ENCODE measurements at places on chromosomes 6 and 20. TPM values are rescaled to one million over a fixed set of nuclear protein-coding genes. Genes with fewer than 3 reads are reported as not detected.

DNA sequence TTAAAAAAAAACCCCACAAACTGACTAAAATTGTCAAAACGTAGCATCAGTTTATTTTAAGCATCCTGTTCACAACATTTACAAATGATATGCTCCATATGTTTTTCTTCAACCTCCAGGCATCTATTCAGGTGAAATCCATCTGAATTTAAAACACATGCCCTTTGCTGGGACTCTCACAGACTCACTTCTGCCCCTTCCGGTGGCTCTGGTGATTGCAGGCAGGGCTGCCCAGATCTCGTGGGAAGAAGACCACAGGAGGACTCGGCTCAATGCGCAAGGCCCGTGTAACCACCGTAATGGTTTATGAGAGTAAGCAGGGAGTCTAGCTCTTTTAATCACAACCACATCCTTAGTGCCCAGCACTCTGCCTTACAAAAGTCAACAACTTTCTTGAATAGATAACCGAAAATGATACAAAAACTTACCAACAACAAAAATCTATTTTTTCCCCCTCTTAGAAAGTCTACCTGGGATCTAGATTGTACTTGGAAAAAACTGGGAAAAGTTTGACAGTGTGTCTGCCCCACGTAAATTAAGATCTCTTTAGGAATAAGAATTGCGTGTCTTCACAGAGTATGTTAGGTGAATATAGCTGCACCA is 139.1 kb downstream of the KIF16B start:
- peaks cover 7% of the 10 kb centered on the region for H3K4me1 ChIP-seq
- peak; percentile 84 for DNase-seq
- H3K27ac ChIP-seq, result no peak overlapping the region
- H3K4me3 ChIP-seq, result no peak overlapping the region
- H3K36me3 ChIP-seq, result peaks cover 2% of the 10 kb centered on the region
- H3K27me3 ChIP-seq, result no peaks in the 10 kb centered on the region

Gene CPXM1
- total RNA-seq, result 84.0 TPM

DNA sequence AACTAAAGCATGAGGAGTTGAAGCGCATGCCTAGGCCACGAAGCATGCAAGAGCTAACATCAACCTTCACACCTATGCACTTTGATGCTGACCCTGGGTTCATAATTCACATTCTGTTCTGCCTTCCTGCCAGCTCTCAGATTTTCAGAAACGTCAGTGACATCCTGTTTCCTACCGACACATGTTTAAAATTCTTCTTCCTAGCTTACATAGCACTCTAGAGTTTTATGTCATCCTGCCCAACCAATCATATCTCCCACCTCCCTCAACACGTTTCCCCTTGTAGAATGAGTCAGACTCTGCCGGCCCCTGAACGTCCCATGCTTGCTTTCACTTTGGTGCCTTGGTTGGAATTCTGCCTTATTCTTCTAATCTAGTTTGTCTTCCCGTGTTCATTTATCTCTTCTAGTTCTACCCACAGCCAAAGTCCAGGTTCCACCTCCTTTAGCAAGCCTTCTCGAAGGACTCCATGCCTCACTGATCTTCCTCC is 97.2 kb upstream of the MAP7 start:
- H3K4me1 ChIP-seq, result peaks cover 2% of the 10 kb centered on the region
- H3K36me3 ChIP-seq, result no peaks in the 10 kb centered on the region
- H3K4me3 ChIP-seq, result no peak overlapping the region
- H3K27me3 ChIP-seq, result no peaks in the 10 kb centered on the region
- no peak overlapping the region for H3K27ac ChIP-seq

DNA sequence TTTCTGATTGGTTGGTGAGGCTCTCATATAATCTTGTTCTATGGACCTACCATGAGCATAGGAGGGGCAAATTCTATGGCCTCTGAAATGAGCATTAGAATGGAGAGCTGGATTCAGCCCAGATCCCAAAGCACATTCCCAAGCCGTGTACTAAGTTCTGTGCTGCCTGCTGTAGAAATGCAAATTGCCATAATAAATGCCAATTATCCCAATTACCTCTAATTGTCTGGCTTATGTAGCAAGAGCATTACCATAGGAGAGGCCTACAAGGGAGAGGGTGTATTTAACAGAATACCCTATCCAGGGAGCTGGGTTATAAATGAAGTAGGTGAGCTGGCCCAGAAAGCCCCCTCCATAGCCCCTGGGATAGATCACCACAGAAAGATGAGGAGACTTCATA is 126.8 kb downstream of the LRFN2 start:
- no peak overlapping the region for H3K27ac ChIP-seq
- DNase-seq, result no peak
- H3K27me3 ChIP-seq, result peaks cover 4% of the 10 kb centered on the region

- H3K4me3 ChIP-seq, result no peak overlapping the region
- peaks cover 9% of the 10 kb centered on the region for H3K27me3 ChIP-seq
- H3K36me3 ChIP-seq, result peaks cover 2% of the 10 kb centered on the region
- DNase-seq, result no peak
- peaks cover 9% of the 10 kb centered on the region for H3K4me1 ChIP-seq
Measured at GRCh38 chr6:77089776-77090175, 373.5 kb downstream of the HTR1B start.

DNA sequence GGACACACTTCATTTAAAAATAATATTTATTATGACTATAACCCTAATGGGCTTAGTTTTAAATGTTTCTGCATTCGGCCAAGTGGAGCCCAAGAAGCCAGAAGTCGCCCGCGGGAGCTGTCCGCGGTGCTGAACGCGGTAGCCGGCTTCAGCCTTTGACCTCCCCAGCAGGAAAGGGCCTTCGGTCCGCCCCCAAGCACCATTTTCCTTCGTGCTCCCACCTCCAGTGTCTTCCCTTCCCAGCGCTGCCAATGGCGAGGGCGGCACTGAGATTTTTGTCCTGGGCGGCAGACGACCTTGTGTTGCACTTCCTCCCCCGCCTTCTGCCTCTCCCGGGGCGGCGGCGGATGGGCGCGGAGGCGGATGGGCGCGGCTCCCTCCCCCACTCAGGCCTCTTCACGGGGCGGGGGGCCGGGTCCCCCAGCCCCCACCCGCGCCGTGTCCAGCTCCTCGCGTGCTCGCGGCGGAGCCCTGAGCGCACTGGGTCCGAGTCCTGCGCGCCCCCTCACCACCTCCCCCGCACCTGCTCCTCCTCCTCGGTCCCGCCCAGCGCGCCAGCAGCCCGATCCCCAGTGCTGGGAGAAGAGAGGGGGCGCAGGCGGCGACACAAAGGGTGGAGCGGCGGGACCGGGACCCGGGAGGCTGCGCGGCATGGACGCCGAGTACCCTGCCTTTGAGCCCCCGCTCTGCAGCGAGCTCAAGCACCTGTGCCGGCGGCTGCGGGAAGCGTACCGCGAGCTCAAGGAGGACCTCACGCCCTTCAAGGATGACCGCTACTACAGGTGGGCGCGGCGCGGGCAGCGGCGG is 23.6 kb upstream of the TMEM181 start:
- H3K36me3 ChIP-seq, result peaks cover 1% of the 10 kb centered on the region
- no peak overlapping the region for H3K27ac ChIP-seq
- H3K4me1 ChIP-seq, result peaks cover 7% of the 10 kb centered on the region
- H3K27me3 ChIP-seq, result peaks cover 10% of the 10 kb centered on the region
- peak overlapping the region; percentile 73 for H3K4me3 ChIP-seq
- peak; percentile 89 for DNase-seq

Gene KHDC1
- total RNA-seq, result 4.5 TPM

Gene OR2H2
- not detected for total RNA-seq

DNA sequence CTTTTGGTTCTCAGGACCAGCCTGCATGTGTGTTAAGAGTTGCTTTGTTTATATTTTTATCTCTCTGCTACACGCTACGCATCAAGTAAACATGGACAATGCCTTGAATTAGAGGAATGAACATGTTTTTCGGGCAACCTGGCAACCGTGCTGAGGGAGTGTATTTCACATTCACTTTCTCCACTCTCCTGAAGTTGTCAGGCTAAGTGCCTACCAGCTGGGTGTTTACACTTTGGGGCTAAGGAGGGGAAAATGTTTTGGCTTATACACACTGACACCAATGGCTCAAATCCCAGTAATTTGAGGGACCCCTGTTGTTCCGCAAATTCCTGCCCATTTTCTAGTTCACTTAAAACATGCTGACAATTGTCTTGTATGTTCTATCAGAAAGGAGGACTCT is 141.5 kb upstream of the PDE7B start:
- no peak overlapping the region for H3K27ac ChIP-seq
- no peaks in the 10 kb centered on the region for H3K36me3 ChIP-seq
- H3K4me1 ChIP-seq, result no peaks in the 10 kb centered on the region
- DNase-seq, result no peak
- no peak overlapping the region for H3K4me3 ChIP-seq

DNA sequence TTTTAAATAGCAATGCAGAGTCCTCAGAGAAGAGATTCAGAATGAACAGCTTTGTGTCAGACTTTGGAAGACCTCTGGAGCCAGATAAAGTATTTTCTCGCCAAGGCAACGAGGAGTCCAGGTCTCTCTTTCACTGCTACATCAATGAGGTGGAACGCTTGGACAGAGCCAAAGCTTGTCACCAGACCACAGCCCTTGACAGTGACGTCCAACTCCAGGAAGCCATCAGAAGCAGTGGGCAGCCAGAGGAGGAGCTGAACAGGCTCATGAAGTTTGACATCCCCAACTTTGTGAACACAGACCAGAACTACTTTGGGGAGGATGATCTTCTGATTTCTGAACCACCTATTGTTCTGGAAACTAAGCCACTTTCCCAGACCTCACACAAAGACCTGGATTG is 55.5 kb downstream of the MRAP2 start:
- H3K36me3 ChIP-seq, result no peaks in the 10 kb centered on the region
- DNase-seq, result no peak
- no peak overlapping the region for H3K27ac ChIP-seq
- H3K27me3 ChIP-seq, result peaks cover 48% of the 10 kb centered on the region
- H3K4me1 ChIP-seq, result no peaks in the 10 kb centered on the region
- H3K4me3 ChIP-seq, result no peak overlapping the region

- no peak overlapping the region for H3K4me3 ChIP-seq
- H3K36me3 ChIP-seq, result peaks cover 26% of the 10 kb centered on the region
- H3K27ac ChIP-seq, result no peak overlapping the region
- H3K27me3 ChIP-seq, result no peaks in the 10 kb centered on the region
- H3K4me1 ChIP-seq, result peaks cover 38% of the 10 kb centered on the region
Measured at GRCh38 chr6:148448369-148449012, 105.9 kb downstream of the SASH1 start.

DNA sequence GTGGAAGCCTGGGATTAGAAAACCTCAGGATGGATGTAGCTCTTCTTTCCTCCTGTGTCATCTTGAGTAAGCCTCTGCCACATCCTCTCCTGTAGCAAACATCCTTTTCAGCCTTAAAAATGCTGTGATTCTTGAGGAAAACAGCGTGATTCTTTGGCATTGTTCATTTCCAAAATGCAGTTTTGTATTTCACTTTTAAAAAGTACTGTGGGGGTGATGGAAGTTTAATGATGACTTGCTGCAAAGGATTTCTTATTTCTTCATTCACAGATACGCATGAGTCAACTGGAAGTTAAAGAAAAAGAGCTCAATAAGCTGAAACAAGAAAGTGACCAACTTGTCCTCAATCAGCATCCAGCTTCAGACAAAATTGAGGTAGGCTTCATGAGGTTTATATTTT is 23.9 kb upstream of the SNRNP48 start:
- H3K4me3 ChIP-seq, result no peak overlapping the region
- no peak for DNase-seq
- peak overlapping the region; percentile 72 for H3K27ac ChIP-seq
- peaks cover 78% of the 10 kb centered on the region for H3K36me3 ChIP-seq
- H3K4me1 ChIP-seq, result peaks cover 23% of the 10 kb centered on the region

Gene HDGFL1
- not detected for total RNA-seq

- H3K4me1 ChIP-seq, result peaks cover 19% of the 10 kb centered on the region
- peaks cover 3% of the 10 kb centered on the region for H3K27me3 ChIP-seq
- no peaks in the 10 kb centered on the region for H3K36me3 ChIP-seq
- H3K4me3 ChIP-seq, result no peak overlapping the region
Measured at GRCh38 chr20:38304845-38305447, 990 bp downstream of the BPI start.

GRCh38 chr20:51014797-51015722 is 7.8 kb downstream of the KCNG1 start:
- no peak overlapping the region for H3K4me3 ChIP-seq
- no peak overlapping the region for H3K27ac ChIP-seq
- H3K27me3 ChIP-seq, result no peaks in the 10 kb centered on the region
- H3K4me1 ChIP-seq, result peaks cover 4% of the 10 kb centered on the region

Gene DEFB132
- not detected for total RNA-seq

DNA sequence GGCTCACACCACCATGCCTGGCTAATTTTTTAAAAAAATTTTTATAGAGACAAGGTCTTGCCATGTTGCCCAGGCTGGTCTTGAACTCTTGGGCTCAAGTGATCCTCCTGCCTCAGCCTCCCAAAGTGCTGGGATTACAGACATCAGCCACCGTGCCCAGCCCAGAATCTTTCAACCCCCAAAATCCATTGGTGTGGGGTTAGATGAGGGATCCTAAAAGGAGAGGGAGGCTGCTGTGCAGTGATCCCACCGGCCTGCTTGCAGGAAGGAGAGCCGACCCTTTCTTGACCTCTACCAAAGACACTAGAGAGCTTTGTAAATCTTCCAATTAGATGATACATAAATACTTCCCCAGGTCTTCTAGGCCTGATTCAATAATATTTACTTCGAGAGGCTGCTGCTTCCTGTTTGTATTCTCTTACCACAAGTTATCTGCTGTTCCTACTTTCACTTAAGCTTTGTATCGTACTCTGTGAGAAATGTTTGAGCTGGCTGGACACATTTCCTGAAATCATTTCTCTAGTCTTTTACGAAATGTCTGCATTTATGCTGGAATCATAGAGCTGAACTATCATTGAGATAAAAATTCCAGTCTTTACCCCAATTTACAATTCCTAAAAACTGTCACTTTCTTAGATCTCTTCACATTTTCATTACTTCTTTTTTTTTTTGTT is 49.3 kb upstream of the IER3 start:
- no peak overlapping the region for H3K4me3 ChIP-seq
- peaks cover 31% of the 10 kb centered on the region for H3K4me1 ChIP-seq
- no peak for DNase-seq
- no peaks in the 10 kb centered on the region for H3K36me3 ChIP-seq

Gene VGLL2
- not detected for total RNA-seq

- H3K27me3 ChIP-seq, result no peaks in the 10 kb centered on the region
- DNase-seq, result no peak
- H3K27ac ChIP-seq, result no peak overlapping the region
- no peaks in the 10 kb centered on the region for H3K36me3 ChIP-seq
- H3K4me1 ChIP-seq, result peaks cover 3% of the 10 kb centered on the region
- no peak overlapping the region for H3K4me3 ChIP-seq
Measured at GRCh38 chr6:162315291-162315690, 412.3 kb downstream of the PRKN start.

GRCh38 chr6:80437801-80438200 is 331.3 kb downstream of the BCKDHB start:
- H3K27ac ChIP-seq, result no peak overlapping the region
- peaks cover 30% of the 10 kb centered on the region for H3K4me1 ChIP-seq
- H3K27me3 ChIP-seq, result no peaks in the 10 kb centered on the region

DNA sequence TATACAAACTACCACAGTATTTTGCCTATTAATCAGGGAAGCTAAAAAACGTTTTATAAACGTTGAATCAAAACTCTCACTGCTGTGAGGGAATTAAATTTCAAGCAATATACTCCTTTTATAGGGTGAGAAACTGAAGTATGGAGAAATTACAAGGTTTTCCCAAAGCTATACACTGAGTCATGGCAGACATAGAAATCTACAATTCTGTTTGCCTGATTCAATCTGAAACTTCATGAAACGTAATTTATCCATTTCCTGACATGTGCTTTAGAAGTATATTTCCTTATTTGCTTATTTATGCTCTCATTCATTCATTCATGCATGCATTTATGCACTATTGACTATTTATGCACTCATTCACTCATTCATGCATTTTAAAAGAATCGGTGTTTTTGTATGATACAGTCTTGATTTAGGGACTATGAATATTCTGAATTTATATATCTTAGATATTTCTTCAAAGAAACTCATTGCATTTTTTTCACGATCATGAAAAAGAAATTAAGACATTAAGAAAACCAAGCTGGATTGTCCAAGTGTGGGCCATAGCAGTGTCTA is 16.5 kb downstream of the EYA4 start:
- no peak overlapping the region for H3K27ac ChIP-seq
- H3K4me1 ChIP-seq, result peaks cover 11% of the 10 kb centered on the region
- H3K4me3 ChIP-seq, result no peak overlapping the region
- no peak for DNase-seq

Gene SALL4
- 1.8 TPM for total RNA-seq

Data from osteocyte (in vitro differentiated cells).